ENCODE measurements at places on chromosomes 4 and X.

DNA sequence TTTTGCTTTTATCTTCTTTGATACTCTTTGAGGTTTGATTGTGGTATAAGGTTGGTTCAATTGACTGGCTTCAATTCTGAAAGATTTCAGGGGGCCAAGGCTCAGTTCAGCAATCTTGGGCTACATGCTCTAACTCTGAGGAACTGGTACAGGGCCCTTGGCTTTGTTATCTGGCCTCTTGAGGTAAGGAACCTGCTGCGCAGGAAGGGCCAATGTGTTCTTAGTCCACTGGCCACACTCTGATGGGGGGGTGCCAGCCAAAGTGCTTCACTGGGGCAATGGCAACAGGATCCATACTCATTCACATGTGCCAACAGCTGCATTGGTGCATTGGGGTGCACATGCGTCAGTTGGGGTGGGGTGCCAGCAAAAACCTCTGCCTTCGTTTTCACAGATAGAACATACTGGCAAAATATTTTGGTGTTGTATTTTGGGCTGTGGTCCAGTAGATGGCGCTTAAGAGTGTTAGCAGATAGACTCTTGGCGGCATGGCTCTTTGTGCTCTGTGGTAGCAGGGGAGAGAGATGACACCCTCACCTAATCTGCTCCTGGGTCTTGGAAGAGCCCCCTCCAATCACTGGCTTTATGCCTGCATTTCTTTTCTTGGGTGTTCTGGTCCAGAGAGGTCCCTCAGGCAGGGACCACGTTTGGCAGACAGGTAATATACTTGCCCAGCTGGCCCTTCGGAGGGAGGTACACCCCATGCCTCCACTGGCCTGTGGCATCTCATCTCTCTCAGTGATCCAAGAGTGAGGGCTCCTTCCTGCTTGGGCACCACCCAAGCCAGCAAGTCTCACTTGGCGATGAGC lies 42.9 kb downstream of the NDST3 start:
- peak; percentile 0 for DNase-seq

DNA sequence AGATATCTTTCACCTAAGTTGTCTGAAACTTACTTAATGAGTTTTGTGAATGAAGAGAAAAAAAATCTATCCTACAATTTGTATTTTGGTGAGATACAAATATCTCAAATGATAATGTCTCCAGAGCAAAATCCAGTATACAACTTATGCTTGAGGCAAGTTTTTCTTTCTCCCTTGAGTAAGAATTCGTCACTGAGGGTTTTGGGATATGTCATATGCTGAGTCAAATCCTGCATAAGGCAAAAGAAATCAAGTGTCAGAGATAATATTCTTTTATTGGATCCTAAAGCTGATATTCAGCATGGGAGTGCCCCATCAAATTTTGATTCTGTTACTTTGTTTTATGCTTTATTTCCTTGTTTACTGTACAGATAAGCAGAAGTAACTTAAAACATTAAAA lies 1308.6 kb downstream of the ARAP2 start:
- no peak for DNase-seq

GRCh38 chr4:67533112-67533511 lies 12.2 kb downstream of the CENPC start:
- DNase-seq, result no peak

DNA sequence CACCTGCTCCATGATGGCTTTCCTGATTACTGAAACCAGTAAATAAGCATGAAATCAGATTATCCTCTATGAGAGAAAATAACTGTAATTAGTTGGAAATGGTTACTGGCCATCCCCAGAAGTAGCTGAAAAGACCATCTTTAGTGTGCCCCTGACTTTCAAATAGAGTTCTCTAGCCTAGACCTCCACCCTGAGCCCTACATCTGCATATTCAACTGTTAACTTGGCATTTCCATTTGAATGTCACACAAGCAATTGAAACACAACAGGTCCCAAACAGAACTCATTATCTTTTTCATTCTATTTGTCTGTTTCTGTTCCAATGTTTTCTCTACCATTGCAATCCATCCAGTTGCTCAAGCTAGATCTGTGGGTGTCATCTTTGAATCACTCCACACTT lies 952.3 kb downstream of the RPA4 start:
- DNase-seq, result no peak

DNA sequence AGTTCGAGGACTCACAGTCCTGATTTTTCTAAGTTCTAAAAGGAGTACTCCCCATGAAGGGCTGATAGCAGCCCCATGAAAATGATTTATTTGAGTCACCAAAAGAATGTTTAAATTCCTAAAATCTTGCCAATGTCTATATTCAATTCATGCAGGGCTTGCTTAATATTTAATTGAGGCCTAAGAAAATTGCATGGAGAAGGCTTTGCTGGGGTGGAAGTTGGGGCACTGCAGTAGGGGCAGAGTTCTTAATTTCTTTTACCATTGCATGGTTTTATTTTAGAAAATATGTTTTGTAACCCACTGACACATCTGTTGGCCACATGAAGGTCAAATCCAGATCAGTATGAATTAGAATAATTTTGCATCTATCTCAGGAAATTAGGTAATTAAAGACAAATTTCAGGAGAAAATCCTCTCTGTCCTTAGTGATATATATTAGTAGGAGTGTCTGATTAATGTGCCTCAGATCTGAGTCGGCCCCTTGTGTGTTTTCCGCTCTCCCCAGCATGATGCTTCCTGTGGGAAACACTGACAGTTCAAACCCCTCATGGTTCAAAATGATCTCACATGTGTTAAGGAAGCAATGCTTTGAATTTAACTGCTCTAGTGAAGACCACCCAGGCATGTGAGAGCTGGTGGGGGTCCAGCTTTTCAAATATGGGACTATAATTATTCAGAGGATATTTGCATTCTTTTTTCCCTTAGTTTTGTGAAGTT lies 54.0 kb upstream of the EGFL6 start:
- no peak for DNase-seq

- DNase-seq, result peak; percentile 11
Observed at GRCh38 chr4:158624889-158625478, 46.7 kb downstream of the C4orf46 start.

GRCh38 chr4:144178414-144178813 lies 37.9 kb upstream of the GYPA start:
- DNase-seq, result no peak

- no peak for DNase-seq
Observed at GRCh38 chrX:29023207-29023606, 436.0 kb downstream of the IL1RAPL1 start.

DNA sequence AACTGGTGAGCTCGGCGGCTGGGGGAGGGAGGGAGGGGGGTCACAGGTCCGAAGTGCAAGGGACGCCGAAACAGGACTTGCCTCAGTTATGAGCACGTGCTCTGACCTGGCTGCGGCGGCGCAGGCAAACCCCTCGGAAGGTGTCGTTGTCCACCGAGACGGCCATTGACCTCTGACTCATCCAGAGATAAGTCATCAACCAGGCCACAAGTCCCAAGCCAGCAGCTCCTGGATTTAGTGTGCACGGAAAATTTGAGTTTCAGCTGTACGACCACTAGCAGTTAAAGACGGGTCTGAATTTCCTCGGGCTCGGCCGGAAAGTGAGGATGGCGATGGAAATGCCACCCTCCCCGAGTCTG lies 674 bp downstream of the SH3D19 start:
- no peak for DNase-seq

- DNase-seq, result no peak
Observed at GRCh38 chrX:120462370-120462769, 6.7 kb downstream of the LAMP2 start.

GRCh38 chr4:89069481-89069880 lies 12.5 kb upstream of the FAM13A start:
- DNase-seq, result no peak

DNA sequence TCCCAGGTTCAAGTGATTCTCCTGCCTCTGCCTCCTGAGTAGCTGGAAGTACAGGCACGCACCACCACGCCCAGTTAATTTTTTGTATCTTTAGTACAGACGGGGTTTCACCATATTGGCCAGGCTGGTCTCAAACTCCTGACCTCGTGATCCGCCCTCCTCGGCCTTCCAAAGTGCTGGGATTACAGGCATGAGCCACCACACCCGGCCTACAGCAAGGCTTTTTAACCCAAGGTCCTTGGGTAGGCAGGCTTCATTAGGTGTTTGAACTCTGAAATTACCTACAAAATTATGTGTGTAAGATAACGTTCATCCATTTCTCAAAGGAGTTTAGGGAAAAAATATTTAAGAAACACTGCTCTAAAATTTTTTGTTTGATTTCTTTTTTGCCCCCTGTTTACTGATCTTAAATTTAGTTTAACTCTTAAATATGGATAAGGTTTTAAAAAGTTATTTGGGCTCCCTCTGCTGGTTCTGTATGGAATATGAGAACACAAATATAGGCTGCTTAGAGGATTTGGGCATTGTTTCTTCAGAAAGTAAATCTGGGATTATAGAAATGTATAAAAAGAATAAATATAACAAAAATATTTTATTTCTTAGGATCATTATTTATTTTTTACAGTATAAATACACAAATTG lies 92.8 kb downstream of the CBR4 start:
- DNase-seq, result no peak

GRCh38 chr4:184850431-184851199 lies 24.8 kb upstream of the ACSL1 start:
- no peak for DNase-seq

- no peak for DNase-seq
Observed at GRCh38 chrX:96621811-96622210, 62.8 kb upstream of the DIAPH2 start.

DNA sequence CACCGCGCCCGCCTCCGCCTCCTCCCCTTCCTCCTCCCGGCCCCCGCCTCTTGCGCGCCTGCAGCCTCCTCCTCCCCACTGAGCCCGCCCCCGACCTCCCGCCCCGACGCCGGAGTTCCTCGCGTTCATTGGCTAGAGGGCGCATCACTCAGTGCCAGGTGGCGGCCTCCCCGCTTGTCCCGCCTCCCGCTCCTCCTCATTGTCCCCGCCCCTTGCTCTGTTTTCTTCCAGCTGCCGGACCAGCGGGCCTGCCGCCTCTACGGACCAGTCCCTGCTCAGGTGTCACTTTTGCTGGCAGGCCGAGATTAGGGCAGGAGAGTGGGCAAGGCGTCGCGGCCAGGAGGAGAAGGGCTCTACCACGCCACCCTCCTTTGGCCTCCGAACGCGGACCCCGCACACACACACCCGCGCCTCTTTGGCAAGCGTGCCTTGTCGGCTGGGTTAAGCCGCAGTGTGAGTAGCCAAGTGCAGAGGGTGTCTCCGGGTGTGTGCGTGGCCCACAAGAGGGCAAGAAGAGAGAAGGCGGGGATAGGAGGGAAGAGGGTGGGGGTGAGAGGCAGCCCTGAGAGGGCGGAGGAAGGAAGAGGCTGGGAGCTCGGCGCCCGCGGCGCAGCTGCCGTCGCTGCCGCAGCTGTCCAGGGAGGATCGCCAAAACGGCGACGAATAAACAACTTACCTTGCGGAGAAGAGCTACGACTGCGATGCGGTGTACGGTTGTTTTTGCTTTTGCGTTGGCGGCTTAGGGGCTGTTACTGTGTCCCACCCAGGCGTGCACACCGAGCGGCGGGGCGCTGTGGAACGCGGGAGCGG lies 436 bp upstream of the PPP3CA start:
- DNase-seq, result peak; percentile 91

GRCh38 chrX:39936886-39937770 lies 160.6 kb downstream of the BCOR start:
- DNase-seq, result no peak

DNA sequence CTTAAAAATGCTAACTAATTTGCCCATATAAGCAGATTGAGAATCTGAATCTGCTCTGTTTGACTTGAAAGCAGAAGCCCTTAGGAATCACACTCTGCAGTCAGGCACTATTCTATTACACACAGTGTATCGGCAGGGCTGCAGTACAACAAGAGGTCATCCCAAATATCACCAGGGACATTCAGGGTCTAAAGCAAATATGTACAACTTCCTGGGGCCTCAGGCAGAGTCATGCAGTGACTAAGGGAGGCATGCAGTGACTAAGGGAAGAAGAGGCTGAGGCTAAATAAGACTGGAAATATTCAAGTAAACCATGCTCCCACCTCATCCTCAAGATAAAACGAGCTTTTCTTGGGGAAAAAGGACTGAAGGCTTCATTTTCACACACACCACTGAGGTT lies 20.9 kb downstream of the MAPK10 start:
- DNase-seq, result peak; percentile 93

DNA sequence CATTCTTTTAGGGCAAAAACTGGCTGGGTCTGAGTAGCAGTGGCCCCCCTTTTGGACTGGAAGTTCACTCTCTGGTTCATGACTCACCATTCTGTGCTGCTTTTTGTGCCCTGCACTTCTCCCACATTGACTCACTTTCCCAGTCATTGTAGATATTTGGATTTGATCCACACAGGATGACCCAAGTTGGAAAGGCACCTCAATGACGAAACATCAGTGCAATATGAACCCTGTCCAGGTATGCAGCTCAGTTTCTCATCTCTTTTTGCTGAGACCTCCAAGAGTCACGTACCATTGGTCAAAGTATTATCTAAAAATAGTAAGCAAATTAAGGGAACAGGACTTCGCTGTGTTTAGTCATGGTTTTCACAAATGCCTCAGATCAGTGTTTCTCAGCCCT lies 92.7 kb downstream of the CBLL2 start:
- DNase-seq, result peak; percentile 88

DNA sequence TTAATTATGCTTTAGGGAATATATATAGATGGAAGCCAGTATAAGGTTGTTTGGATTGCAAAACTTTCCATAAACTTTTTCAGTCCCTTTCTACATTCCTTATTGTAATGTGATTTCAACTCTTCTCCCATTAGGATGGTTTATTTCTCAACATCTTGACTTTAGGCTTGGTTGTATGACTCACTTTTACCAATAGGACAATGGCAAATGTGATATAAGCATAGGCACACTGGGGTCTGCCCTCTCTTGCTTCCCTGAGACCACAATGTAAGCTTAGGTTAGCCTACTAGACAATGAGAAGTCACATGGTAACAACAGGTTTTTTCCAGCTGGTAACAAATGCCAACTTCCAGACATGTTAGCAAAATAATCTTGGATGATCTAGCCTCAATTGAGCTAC lies 163.3 kb upstream of the RBPJ start:
- no peak for DNase-seq

DNA sequence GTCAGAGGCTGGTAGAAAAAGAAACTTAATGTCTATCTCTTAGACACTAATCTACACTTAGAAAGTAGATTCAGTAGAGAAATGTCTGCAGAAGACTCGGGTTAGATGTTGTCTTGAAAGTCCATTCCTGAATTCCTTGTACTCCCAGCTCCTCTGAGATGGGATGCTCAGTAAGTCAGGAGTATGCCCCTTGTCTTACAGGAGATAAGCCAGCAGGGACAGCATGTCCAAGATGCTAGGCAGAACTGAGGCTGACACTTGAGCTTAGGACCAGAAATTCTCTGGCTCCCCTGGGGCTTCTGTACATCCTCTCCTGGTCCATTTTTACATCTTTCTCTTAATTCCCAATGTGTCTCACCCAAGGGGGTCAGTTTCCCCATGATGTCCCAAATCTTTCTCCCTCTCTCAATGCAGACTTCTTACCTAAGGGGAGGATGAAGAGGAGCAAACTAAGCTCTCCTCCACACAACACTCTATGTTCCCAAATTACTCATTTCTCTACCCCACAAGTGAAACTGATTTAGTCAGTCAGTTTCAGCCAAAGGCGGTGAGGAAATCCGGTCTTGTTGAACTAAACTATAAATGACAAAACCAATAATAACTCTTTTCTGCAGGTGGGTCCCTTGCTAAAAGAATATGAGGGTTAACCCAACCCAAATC lies 558.2 kb upstream of the DIPK2B start:
- no peak for DNase-seq

GRCh38 chrX:18899796-18900380 lies 84.0 kb downstream of the PHKA2 start:
- DNase-seq, result no peak

GRCh38 chr4:120052856-120053255 lies 13.8 kb downstream of the MAD2L1 start:
- peak; percentile 99 for DNase-seq
